ENCODE measurements at places on chromosomes 16 and 17.
A peak's percentile ranks its signal among the peaks of the same experiment; 100 is the strongest.

- DNase-seq = no peak
Observed at GRCh38 chr17:57408071-57408811, 151.9 kb downstream of the MSI2 start.

DNA sequence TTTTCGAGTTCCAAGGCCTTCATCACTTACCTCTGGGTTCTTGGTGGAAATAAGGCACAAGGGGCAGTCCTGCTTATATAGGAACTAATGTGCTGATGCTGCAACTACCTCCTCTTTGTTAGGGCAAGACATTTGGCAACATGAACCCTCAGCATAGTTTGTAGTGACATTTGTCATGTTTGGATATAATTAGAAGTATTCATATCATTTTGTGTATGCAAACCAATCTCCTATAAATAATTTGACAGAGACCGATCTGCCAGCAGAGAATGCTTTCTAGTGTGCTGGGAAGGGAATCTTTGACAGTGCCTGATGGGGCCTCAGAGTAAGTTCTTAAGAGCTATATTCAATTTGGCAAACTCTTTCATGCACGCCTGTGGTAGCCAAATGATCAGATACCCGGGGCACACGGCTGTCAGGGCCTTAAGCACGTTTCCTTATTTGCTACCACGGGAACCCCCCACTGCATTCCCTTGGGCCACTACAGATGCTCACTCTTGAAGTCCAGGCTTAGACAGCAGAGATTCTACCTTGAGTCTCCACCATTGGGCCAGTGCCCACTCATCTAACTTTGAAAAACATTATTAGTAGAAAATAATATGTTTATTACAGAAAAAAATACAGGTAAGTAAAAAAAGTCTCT is at the start of gene MYH8:
MYH8 (minus strand) TSS at position 51 of the 643 bp plus-strand sequence. CDS start 1,723 bp downstream, outside the sequence.
- no peak for DNase-seq

GRCh38 chr16:56324406-56324805 is 100.9 kb downstream of the AMFR start:
- no peak for DNase-seq

DNA sequence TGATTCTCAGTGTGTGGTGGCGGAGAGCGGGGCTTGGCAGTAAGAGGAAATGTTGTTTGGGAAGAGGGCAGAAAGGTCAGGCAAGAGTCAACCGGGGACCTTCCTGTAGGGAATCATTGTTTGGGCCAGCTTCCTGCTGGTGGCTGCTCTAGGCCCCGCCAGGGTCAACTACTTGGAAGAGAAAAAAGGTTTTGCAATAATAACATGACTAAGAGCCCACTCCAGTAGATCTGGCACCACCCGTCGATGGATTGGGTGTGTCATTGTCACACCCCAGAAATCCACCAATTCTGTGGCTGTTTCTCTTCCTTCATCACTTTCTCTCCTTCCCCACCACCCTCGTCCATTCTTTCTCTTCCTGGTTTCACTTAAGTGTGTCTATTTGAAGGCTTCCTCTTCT is 4.2 kb upstream of the KRT24 start:
- DNase-seq = no peak

GRCh38 chr17:79077587-79077986 is 3.0 kb downstream of the ENGASE start:
- DNase-seq = no peak

DNA sequence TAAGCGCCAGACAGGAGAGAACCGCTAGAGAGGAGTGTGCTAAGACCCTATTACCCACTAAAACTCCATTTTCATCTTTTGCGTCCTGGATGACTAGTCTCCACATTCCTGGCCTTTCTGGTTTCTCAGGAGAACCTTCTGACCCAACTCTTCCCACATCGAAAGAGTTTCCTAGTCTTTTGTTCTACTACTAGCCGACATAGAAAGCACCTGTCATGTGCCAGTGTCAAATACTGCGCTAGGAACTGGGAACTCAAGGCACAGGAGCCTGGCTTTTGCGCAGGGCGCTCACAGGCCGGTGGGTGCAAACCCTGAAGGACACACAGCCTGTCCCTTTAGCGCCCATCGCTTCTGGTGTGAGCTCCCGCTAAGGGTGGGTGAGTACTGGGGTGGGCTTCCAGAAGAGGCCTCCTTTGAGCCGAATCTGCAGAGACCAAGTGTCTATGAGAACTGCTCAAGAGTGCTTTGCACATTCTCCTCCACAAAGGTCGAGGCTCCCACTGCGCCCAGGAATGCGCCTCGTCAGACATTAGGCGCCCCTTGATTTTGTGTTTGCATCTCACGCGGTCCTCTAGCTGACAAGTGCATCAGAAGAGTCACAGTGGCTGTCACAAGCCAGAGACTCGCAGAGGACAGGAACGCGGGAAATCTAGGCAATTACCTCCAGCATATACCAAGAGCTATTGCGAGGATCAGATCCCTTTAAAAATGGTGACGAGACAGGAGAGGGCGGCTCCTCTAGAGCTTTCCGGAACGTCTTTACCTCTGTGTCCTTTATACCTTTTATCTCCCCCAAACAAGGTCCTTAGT is 2.0 kb upstream of the PSMB3 start:
- no peak for DNase-seq

- DNase-seq = peak; percentile 74
Observed at GRCh38 chr16:66717112-66717675, 20.7 kb upstream of the CMTM4 start.

DNA sequence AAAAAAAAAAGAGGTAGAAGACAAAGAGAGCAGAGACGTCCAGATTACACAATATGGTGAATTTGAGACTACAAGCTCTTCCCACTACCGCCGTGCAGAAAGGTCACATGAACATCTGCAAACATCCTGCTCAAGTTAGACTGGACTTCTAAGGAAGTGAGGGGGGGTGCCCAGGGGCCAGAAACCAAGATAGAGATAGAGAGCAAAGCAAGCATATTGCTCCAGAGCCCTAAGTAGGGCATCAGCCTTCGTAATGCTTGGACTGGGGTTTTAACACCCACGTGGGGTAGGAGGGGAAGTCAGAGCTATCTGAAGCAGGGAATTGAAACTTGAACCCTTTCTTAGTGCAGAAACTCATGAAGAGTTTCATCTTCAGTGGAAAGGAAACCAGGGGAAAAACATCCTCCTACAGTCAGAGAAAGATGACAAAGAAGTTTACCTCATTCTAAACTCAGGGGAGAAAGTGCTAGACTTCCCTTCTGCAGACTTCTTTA is 8.7 kb downstream of the CLEC19A start:
- DNase-seq = no peak

GRCh38 chr16:8644211-8645140 is 23.0 kb downstream of the METTL22 start:
- DNase-seq = peak; percentile 94

DNA sequence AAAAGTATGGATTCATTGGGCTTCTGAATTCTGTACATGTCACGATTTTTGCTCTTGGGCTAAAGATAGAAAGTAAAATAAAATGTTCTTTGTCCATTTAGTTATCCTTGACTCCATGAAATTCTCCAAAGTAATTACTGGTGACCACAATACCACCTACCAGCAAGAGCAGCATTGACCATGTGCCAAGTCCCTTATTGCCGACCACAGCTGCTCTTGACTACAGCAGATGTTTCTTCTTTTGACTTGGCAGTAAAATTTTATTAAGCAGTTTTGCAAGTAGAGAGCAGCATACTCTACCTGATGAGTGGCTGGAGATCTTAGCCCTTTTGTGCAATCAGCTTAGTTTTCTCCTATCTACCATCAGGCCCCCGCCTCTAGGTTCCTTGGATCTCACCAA is 152.2 kb upstream of the TBX2 start:
- DNase-seq = no peak

GRCh38 chr17:34276826-34277225 is 6.8 kb downstream of the CCL7 start:
- no peak for DNase-seq

- DNase-seq = no peak
Observed at GRCh38 chr16:12542818-12543699, 260.6 kb downstream of the CPPED1 start.

- DNase-seq = no peak
Observed at GRCh38 chr16:23920899-23921298, 85.1 kb downstream of the PRKCB start.

DNA sequence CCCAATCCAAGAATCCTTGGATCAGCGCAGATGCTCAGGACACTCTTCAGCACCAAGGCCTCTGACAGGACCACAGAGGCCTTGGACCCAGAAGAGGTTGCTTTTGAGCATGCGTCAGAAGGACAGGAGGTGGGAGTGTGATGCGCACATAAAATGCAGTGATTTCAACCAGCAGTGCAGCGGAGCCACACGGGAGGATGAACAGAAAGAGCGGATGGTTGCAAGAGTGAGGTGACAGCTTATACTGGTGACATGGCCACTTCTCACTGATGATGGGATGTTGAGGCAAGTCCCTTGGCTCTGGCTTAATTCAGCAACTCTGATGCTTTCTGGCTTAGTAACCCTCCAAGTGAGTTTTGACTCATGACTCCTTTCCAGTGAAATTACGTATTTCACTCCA is 25.2 kb upstream of the ERN1 start:
- no peak for DNase-seq

- no peak for DNase-seq
Observed at GRCh38 chr16:84788920-84789391, 30.8 kb upstream of the CRISPLD2 start.

DNA sequence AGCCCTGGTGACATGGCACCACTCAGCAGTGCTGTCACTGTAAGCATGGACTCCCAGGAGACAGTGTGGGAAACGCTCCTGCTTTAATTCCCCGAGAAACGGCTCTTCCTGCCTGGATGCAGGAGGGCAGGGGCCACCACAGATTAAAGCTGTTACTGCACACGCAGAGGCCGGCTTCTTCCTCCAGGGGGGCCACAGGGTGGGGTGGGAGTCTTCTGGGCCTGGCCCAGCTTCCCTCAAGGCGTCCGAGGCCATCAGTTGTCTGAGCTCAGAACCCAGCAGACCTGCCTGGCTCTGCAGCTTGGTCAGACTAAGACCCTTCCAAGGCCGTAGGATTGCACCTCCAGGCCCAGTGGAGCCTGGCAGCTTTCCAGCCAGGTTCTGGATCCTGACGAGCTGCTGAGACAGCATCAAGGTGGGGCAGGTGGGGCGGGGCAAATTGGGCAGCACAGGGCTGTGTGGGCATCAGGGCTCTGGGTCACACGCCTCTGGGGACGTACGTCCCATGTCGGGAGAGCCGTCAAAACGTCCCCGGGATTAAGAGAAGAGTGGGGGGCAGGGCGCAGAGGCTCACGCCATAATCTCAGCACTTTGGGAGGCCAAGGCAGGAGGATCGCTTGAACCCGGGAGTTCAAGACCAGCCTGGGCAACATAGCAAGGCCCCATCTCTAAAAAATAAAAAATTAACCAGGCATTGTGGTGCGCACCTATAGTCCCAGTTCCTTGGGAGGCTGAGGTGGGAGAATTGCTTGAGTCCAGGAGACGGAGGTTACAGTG is 5.0 kb upstream of the CAPN15 start:
- no peak for DNase-seq

GRCh38 chr16:57611706-57612105 is 16.7 kb upstream of the ADGRG1 start:
- no peak for DNase-seq

DNA sequence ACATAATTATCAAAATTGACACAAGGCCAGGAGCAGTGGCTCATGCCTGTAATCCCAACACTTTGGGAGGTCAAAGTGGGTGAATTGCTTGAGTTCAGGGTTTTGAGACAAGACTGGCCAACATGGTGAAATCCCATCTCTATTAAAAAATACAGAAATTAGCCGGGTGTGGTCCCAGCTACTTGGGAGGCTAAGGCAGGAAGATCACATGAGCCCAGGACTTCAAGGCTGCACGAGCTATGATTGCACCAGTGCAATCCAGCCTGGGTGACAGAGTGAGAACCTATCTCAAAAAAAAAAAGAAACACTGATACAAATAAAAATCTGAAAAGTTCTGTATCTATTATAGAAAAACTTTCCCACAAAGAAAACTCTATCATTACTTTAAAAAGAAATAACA is 15.5 kb downstream of the MYH10 start:
- no peak for DNase-seq

DNA sequence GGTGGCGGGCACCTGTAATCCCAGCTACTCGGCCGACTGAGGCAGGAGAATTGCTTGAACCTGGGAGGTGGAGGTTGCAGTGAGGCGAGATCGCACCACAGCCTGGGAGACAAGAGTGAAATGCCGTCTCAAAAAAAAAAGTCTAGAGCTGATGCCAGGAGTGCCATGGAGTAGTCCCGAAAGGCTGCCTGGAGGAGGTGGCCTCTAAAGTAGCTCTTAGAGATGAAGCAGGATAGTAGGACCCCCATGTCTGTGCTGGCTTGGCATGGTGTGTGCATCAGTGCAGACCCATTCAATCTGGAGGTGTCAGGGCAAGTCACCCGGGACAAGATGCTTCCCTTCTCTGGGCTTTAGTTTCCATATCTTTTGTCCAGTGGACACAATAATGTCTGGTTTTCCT is 6.3 kb downstream of the RAP1GAP2 start:
- DNase-seq = no peak

DNA sequence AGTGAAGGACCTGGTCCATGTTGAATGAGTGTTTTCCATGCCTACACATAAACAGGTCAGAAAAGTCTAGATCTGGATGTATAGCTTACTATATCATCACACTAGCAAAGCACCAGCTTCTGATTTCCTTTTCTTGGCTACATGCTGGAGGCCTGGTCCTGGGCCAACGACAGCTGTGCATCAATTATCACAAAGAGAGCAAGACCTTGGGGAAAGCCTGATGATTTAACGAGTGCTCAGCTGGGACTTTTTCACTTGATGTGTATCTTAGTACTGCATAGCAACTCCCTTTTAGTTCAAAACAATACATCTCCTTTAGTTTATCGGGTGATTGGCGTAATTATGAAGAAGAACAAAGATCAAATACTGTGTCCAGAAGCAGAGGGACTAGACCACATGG is 358.2 kb downstream of the KIF2B start:
- DNase-seq = no peak

DNA sequence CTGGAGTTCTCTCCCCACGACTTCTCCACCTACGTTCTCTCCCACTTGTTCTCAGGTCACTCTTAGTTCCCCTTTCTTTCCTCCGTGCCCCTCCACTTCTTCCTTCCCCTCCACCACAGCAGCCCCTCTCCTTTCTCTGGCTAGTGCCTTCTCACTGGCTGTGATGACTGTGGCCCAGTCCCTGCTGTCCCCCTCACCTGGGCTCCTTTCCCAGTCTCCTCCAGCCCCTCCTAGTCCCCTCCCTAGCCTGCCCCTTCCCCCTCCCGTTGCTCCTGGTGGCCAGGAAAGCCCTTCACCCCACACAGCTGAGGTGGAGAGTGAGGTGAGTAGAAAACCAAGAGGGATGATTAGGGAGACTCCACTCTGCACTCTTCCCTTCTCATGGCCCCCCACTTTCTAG is 3.4 kb downstream of the COA3 start:
- DNase-seq = peak; percentile 40

GRCh38 chr17:47698749-47699535 is 5.0 kb downstream of the TBKBP1 start:
- DNase-seq = peak; percentile 73
